Activated CD4-positive, CD25-positive, alpha-beta regulatory T cell (primary cell): ENCODE measurements at places on chromosomes 1 and 21.

- no peak for DNase-seq
These were observed 1.2 kb downstream of the FMO5 start for GRCh38 chr1:147223740-147224615.

GRCh38 chr1:38547321-38547720 lies 312.3 kb downstream of the RRAGC start:
- no peak for DNase-seq

DNA sequence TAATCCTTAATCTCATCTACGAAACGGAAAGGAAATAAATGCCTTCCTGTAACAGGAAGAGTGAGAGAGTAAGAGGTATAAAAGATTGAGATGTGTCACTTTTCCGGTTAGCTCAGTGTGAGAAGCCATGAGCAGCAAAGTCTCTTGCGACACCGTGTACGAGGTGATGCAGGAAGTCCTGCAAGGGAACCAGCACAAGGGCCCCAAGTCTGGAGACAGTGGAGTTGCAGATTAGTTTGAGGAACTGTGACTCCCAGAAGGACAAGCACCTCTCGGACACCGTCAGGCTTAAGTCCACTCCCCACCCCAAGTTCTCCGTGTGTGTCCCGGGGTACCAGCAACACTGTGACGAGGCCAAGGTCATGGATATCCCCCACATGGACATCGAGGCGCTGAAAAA lies 592.3 kb upstream of the ADGRL2 start:
- DNase-seq = no peak

DNA sequence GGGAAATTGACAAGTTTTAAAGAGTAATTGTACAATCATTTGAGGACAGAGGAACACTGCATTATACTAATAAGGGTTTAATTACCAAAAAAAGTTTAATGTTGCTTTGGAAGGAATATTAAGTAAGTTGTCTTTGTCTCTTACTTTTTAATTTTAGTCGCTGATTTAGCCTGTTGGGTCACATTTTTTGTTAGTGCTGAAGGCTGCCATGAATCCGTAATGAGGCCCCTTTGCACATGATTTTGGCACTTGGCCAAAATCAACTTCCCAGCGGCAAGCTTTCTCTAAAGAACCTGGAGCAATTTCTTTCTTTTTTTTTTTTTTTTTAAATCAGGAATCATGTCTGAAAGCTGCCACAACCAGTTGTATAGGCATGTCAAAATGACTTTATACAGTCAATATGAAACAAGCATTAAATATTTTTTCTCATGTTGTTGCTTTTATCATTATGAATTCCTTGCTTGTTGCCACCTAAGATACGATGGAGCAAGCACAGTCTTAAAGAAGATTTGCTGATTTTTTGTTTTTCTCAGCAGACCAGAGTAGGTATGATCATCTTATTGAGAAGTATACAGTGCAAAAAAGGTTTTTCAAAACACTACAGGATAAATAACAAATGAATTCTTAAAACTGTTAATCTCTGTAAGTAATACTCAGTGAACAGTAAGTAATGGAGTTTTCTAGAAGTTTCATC lies 690.4 kb downstream of the USP25 start:
- DNase-seq = no peak

DNA sequence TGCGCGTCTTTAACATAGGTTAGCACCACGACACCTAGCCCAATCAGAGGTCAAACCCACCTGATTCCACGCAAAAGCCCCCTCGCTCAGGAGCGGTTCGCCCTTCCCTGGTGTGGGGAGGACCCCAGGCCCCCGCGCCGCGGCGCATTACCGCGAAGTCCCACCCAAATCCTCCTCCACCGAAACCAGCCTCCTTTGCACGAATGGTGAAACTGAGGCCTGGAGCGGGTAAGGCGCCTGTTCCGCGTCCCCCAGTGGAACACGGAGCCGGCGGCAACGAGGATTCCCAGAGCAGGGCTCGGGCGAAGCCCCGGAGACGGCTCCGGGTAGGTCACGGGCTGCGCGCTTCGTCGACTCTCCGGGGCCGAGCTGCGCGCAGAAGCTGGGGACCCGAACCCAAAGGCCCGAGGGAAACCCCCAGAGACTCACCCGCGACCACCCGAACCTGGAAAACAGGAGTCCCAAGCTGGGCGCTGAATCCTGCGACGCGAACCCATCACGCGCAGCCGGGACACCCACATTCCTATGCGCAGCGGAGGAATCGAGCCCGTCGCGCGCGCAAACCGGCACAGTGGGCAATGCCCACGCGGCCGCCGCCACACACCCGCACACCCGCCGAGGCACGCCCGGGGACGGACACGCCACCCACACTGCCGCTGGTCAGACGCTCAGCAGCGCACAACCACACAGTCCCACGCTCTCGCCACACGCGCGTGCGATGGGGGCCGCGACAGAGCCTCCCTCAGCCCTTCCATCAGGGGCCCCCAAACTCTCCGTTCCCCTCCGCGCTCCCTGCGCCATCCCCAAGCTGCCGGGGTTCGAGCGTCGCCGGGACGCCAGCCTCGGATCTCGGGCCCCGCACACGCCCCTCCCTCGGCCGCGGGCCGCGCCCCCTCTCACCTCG lies 507 bp downstream of the GLIS1 start:
- DNase-seq = no peak

- DNase-seq = no peak
These were observed 8.1 kb downstream of the FMN2 start for GRCh38 chr1:240099748-240100147.

- DNase-seq = no peak
These were observed 105.3 kb upstream of the CLDN14 start for GRCh38 chr21:36584980-36585940.

- DNase-seq = no peak
These were observed 170.1 kb downstream of the SEC16B start for GRCh38 chr1:177799746-177800145.

DNA sequence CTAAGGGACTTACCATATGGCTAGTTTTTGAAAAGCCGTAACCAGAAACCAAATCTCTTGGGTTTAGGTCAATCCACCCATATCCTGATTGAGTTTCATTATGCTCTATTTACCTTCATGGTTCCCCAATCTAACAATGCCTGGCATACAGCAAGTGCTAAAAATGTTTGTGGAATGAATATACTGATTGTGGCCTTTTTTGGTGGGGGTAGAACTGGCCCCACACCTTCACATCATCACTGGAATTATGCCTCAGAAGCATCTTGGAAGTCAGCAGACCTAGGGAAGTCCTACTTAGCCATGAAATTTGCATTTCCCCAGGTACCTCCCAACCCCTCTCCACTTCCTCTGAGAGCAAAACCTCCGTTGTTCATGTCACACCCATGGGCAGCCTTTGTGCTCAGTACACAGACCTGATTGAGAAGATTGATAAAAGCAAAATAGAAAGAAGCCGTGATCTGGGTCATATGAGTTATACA lies 17.8 kb upstream of the SLAMF1 start:
- DNase-seq = no peak

GRCh38 chr1:203289281-203289981 lies 15.9 kb upstream of the BTG2 start:
- peak; percentile 70 for DNase-seq

GRCh38 chr1:205248793-205249601 lies 21.3 kb downstream of the TMCC2 start:
- DNase-seq = no peak

- DNase-seq = no peak
These were observed 18.1 kb downstream of the DCAF8 start for GRCh38 chr1:160244209-160244608.

- DNase-seq = no peak
These were observed 49.3 kb downstream of the JMJD4 start for GRCh38 chr1:227685807-227686206.

DNA sequence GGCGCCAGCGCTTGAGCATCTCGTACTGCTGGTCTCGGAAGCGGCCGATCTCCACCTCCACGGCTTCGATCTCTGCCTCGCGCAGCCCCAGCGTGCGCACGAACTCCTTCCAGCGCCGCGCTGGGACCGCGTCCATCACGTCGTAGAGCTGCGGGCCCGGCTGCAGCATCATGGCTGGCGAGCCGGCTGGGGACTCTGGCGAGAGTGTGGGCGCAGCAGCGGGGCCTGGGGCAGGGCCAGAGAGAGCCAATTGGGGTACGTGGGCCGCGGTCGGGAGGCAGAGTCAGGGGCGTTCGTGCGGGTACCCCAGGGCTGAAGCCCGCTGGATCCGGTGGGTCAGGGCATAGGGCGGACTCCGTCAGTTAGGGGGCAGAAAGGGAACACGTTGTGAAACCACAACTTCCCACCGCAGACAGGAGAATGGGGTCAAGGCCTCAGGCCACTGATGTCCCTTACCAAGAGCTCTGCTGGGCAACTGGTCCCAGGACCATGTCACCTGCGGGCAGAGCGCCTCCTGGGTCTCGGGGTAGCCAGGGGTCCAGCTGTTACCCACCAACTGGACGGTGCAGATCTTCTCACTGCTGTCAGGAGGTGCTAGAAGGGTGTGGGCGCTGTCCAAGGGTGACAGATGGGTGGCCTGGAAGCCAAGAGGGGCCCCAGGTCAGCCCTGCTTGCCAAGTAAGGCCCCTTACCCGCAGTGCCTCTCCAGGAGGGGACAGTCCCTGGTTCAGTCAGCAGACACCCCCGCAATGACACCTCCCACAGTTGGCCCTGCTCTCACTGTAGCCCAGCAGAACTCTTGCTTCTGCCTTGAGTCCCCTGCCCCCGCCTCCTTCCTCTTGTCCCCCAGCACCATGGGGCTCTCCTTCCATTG lies 4.2 kb downstream of the TNFRSF25 start:
- DNase-seq = no peak

- DNase-seq = no peak
These were observed 73.0 kb upstream of the TLR5 start for GRCh38 chr1:223216074-223216473.

DNA sequence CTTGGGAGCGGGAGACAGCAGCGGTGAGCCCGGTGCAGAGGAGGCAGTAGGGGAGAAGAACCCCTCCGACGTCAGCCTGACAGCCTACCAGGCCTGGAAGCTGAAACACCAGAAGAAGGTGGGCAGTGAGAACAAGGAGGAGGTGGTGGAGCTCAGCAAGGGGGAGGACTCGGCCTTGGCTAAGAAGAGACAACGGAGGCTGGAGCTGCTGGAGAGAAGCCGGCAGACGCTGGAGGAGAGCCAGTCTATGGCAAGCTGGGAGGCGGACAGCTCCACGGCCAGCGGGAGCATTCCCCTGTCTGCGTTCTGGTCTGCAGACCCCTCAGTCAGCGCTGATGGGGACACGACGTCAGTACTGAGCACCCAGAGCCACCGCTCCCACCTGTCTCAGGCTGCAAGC lies 32.9 kb downstream of the STYXL2 start:
- DNase-seq = no peak

DNA sequence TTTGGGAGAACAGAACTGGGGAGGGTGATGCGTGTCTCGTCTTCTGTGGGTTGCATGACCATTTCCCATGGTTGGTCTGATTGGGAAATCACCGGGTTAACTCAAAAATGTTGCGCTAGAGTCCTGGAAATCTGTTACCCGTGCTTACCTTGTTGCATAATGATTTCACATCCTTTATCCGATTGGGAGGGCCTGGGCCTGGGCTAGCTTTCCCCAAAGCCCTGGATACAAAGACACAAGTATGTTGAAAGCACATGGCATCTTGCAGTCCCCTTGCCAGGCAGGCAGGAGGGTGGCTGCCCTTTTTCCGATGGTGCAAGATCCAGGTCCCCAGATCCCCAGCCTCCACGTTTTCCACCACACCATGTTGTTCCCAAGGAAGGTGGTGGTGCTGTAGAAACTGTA lies 582 bp downstream of the TRPM2 start:
- no peak for DNase-seq

GRCh38 chr1:207034208-207034607 lies 1.7 kb upstream of the C1orf116 start:
- no peak for DNase-seq

GRCh38 chr1:248596615-248597014 lies 885 bp downstream of the OR2T10 start:
- no peak for DNase-seq

DNA sequence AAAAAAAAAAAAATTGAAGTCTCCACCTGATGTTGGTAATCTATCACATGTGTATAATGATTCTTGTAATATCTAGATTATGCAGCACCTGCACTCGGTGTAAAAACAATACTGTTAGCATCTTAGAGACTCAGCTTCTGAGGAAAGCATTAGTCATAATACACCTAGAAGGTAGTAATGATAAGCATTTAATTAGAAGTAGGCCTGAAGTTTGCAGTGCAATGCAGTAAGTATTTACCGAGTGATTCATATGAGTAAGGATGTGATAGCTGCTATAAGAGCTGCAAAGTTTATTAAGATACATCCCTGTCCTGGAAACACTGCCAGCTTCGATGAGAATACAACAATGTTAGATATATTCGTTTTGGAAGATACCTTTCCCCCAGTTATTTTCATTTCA lies 196.4 kb downstream of the GREM2 start:
- no peak for DNase-seq
